ENCODE measurements at places on chromosomes 7 and 10. TPM values are rescaled to one million over a fixed set of nuclear protein-coding genes. Genes with fewer than 3 reads are reported as not detected.

DNA sequence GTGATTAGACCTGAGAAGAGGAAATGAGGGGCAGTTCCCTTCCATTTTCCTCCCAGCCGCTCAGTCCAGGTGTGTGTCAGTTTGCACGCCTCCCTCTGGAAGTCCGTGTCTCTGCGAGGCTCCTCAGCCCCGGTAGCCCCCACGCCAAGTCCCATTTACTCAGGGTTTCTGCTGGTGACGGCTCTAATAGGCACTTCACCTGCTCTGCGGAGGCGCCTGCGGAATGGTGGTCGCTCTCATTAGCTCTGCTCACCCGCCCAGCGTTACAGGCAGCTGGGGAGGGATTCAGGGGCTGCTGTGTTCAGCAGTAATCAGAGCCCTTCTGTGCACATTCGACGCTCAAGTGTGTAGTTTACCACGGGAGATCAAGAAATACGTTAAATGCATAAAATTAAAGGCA lies 179.9 kb downstream of the MGMT start:
- DNase-seq, result no peak

DNA sequence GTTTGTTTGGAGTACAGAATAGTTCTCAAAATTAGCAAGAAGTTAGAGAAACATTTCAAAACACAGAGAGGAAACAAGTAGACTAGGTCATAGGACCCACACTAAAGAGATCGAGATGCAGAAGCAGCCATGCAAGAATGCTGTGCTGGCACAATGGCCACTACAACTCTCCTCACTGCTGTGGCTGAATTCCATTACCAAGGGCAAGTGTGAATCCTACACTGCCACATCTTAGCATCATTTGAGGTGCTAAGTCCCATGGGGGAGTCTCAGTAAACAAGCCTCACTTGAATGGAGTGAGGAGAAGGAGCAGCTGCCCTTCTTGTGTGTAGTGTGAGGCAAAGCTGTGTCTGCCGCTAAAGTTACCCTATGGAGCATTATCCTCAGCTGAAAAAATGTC lies 56.7 kb downstream of the PCLO start:
- DNase-seq, result no peak

GRCh38 chr10:104892879-104893617 lies 252.0 kb downstream of the SORCS3 start:
- no peak for DNase-seq

Gene PNLIP
- 3.5 TPM for total RNA-seq

Gene CDC14C
- not detected for total RNA-seq
